CD4-positive, alpha-beta T cell treated with Interleukin-10 for 1 hour (primary cell): ENCODE measurements at places on chromosomes 4 and X.

- no peak for DNase-seq
These were observed 155.9 kb downstream of the STIM2 start for GRCh38 chr4:27016551-27016950.

DNA sequence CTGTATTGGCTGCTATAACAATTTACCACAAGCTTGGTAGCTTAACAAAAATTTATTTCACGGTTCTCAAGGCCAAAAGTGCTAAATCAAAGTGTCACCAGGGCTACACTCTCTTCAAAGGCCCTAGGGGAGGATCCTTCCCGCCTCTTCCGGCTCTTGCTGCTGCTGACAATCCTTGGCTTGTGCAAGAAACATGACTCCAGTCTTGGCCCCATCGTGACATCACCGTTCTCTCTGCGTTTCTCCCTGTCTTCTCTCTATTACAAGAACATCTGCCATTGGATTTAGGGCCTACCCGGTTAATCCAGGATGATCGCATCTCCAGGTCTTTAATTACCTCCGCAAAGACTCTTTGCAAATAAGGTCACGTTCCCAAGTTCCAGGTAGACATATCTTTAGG lies 10.4 kb upstream of the CLCN4 start:
- DNase-seq: no peak

GRCh38 chr4:155582971-155583437 lies 83.6 kb upstream of the GUCY1A1 start:
- peak; percentile 3 for DNase-seq

DNA sequence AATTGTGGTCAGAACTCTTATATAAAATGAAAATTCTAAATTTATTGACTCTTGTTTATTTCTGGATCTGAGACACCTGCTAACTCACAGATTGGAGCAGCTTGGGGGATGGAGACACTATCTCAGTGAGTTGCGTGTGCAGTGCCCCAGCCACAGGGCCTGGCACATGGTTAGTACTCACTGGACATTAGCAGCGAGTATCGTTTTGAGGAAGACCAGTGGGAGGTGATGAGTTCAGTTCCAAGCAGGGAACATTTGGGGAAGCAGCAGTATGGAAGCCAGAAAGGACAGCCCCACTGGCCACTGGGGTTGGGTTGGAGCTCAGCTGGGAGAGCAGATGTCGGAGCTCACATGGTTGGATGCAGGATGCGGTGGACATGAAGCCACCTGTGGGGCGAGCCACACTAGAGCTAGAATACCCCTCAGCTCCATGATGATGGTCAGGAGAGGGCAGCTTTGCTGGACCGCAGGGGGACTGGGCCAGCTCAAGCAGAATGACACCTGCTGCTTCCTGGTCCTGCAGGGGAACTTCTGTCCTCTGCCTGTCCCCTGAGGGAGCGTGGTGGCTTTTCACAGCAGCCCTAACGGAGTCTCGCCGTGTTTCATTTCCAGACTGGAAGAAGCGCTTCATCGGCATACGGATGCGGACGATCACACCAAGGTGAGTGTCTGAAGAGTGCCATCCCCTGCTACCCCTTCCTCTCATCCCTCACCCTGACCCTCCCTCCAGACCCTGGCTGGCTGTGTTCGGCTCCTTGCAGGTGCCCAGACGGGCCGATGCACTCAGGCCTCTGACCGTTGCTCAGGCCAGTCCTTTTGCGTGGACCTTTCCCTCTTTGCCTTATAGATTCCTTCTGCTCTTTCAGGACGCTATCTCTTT lies 32.5 kb downstream of the HTRA3 start:
- DNase-seq: no peak

DNA sequence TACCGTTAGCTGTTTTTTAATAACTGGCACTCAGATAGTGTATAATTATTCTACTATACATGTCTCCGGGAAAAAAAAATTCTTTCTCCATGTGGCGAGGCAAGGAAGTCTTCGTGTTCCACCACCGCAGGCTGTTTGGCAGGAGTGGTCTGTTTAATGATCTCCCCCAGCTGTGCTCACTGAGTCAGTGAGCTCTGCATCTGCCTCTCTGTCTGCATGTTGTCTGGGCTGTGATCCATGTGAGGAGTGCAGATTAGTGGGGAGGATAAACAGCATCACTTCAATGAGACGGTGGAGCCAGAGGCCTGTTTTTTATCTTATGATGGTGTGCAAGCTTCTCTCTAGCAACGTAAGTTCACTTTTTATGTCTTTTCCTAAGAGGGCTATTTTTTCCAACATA lies 69.8 kb downstream of the RPS3A start:
- DNase-seq: no peak

GRCh38 chr4:115711575-115711974 lies 598.2 kb upstream of the NDST4 start:
- DNase-seq: no peak

DNA sequence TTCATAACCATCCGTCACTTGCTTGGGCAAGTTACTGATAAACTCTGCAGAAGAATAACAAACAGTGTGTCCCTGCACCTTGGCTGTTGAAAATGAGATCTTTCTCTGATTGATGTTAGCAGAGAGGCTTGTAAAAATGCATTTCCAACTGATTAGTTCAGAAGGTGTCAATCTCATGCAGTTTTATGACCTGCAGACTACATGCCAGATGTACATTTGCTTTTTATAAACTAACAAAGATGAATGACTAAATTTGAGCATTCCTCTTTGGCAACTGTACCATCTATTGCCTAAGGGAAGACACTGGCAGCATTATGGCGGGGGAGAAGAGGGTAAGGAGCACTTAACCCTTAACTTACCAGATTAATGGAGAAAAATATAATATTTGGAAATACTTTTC lies 192.8 kb downstream of the DCTD start:
- DNase-seq: no peak

DNA sequence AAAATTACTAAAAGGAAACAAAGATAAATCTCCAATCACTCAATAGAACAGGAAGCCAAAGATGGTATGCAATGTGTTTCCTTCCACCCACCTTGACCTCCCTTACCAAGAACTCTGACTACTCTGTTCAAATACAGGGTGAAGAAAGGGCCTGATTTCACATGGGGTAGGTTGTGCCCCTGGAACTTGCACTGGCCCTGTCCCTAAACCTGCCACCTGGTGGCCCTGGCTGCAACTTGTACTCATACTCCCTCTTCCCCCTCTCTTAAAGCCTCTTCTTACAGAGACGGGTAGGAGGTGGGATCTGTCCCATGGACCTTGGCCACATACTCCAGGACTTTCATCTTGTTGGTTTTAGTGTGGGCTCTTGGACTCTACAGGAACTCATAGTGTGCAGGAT lies 17.3 kb upstream of the TMEM185A start:
- DNase-seq: no peak

GRCh38 chr4:128775477-128775876 lies 34.0 kb upstream of the JADE1 start:
- DNase-seq: no peak
